Epithelial cell of alveolus of lung (primary cell): ENCODE measurements at places on chromosomes 4 and X. TPM values are rescaled to one million over a fixed set of nuclear protein-coding genes. Genes with fewer than 3 reads are reported as not detected.

HPGDS gene
- not detected in 2 replicates for total RNA-seq

BEX5 gene
- total RNA-seq, result not detected in 2 replicates

TMEM144 gene
- total RNA-seq, result 1.0 and 2.3 TPM in 2 replicates

NR3C2 gene
- 0.24 and 1.3 TPM in 2 replicates for total RNA-seq

DCAF8L2 gene
- not detected in 2 replicates for total RNA-seq

AMBN gene
- not detected in 2 replicates for total RNA-seq
